ENCODE measurements at places on chromosomes 3 and 15.

GRCh38 chr15:85706779-85707518, 87.8 kb downstream of the KLHL25 start:
- no peak for DNase-seq

- no peak for DNase-seq
These were observed 40.3 kb downstream of the CHST14 start for GRCh38 chr15:40511093-40511471.

- no peak for DNase-seq
These were observed 97.7 kb downstream of the CD47 start for GRCh38 chr3:107992976-107993684.

DNA sequence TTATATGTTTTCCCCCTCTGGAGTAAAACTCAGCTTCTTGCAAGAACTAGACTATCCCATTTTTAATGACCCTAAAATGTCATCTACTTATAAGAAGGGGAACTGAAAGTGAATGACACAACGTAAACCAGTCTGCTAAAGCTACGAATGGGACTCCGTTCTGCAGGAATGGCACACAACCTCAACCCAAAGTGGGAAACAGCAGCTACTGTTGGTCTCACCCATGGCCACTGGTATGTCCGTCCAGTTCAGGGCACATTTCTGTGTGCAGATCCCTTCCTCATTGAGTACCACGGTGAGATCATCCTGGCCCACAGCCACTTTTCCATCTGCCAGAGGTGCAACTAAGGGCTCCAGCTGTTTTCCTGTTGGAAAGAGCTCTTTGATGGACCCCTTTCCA, 23.8 kb downstream of the VPS39 start:
- DNase-seq: no peak

GRCh38 chr3:170741756-170742529, 128.1 kb downstream of the RPL22L1 start:
- no peak for DNase-seq

GRCh38 chr15:22228101-22228762, 147.9 kb downstream of the OR4M2 start:
- DNase-seq: no peak

DNA sequence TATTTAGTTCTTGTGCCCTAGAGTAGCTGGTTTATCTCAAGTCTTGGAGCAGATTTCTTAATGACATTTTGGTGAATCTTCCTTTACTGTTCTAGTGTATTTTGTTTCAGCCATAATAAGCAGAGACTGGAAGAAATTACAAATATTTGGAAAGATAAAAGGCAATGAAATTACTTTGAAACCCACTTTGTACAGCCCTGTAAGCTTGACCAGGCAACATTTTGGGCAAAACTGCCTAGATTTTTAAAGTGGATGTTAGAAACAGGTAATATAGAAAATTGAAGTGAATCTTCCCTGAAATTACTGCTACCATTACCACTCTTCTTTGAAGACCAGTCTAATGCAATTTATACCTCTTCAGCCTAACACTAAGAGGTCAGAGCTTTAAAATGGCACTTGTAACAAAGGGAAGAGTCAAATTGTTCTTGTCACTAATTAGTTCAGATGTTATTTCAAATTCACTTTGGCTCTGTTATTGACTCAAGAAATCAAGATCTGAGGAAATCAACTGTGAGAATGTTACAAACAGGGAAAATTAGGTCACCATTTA, 589.4 kb downstream of the NLGN1 start:
- DNase-seq: no peak

- no peak for DNase-seq
These were observed 288.4 kb upstream of the GOLGA6L4 start for GRCh38 chr15:83947156-83947555.

GRCh38 chr3:126527455-126528211, 3.7 kb downstream of the CHST13 start:
- DNase-seq: no peak

DNA sequence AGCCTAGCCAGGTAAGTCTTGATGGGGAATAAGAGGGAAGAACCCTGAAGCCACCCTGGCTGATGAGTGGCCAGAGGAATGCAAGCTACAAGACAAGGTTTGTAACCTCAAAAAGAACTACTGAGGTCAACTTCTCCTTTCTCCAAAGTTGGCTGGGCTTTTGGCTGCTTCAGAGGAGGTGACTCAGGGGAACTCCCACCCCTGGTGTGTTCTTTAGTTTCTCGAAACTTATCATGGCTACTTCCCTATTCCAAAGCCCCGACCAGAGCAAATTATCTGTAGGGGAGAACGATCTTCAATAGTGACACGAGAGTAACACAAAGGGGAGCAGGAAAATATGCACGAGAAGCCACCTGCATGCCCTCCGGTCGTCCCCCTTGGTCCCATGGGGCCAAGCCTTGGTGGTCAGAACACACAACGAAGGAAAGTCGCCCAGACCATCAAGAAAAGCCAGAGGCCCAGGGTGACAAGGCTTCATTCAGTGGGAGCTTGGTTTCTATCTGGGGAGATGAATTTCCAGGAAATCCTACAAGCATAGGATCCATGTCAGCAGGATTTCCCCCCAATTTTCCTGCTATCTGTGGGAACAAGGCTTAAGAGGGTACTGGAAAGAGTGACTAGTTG, 6.5 kb upstream of the BCL2A1 start:
- DNase-seq: no peak

- no peak for DNase-seq
These were observed 87.4 kb downstream of the NFKBIZ start for GRCh38 chr3:101936419-101937356.

DNA sequence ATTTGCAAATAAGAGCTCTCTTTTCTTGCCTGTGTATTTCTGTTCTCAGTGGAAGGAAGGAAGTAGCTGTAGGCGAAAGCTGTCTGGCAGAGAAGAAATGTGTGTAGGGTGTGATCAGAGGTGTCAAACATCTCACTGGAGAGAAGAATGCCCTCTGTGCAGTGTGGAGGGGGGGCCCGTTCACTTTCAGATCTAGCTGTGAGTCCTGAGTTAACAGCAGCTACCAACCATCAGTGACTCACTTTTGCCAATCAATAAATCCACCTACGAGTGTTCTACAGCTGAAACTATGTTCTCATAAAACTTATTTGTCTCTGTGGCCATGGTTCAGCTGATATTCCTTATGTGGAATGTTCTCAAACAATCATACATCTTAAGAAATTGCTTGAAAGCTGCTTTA, 103.7 kb downstream of the FRMD4B start:
- DNase-seq: no peak

GRCh38 chr3:5357089-5357488, 169.6 kb downstream of the EDEM1 start:
- no peak for DNase-seq

Measured in pulmonary artery endothelial cell (primary cell).